Stimulated activated CD8-positive, alpha-beta memory T cell treated with anti-CD3 and anti-CD28 coated beads, Interleukin-4, amount 100 ng/mL, for 1 hour (primary cell): ENCODE measurements at places on chromosomes 5 and 9.

GRCh38 chr5:32004404-32004803, 169.7 kb downstream of the GOLPH3 start:
- no peak for DNase-seq

DNA sequence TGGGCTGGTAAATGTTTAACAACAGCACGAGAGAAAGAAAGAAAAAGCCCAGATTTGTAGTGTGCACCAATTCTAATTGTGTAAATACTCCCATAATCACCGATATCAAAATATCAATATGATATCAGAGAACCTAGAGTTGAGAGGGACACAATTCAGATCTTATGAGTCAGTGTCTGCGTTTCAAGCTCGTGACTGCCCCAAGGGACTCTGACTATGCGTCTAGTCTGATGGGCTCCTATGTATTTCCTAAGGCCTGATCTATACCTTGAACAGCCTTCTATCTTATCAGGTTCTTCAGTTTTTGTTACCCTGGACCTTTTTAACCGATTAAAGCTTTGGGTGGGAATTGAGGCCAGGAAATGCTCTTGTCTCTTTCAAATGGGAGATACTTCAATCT, 243.0 kb upstream of the SLC24A2 start:
- DNase-seq, result no peak

DNA sequence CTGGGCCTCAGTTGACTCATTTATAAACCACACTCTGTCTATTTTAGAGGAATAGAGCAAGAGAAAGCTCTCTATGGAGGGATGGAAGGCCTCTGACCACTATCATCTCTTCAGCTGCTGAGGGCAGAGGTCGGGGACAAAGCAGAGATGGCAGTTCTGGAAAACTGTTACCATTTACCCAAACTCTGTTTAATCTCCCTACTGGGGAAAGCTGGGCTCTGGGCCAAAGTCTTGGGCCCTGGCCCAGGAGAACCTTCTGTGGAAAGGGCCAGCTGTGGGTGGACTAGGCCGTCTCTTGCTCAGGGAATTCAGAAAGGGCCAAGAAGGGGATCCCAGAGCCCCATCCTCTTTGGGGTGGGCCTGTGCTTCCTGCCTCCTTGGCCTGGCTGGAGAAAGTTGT, 100.0 kb downstream of the PSD2 start:
- DNase-seq, result no peak

- DNase-seq, result no peak
Observed at GRCh38 chr5:9212605-9213004, 333.3 kb downstream of the SEMA5A start.

DNA sequence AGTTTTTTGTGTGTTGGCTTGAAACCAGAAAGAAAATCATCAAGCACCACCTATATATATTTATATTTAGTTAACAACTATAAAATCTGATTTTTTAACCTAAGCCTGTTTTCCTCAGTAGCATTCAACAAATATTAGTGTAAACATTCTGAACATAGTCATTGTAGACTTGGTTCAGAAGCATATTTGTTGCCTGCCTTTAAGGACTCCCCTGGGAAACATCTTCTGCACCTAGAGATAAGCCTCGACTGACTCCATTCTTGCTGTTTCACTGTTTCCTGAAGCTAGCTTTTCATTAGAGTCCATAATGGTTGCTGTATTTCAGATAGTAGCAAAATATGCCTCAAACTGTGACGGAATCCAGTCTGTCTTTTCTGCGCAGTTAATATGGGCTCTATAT, 123.5 kb downstream of the TRIO start:
- no peak for DNase-seq

DNA sequence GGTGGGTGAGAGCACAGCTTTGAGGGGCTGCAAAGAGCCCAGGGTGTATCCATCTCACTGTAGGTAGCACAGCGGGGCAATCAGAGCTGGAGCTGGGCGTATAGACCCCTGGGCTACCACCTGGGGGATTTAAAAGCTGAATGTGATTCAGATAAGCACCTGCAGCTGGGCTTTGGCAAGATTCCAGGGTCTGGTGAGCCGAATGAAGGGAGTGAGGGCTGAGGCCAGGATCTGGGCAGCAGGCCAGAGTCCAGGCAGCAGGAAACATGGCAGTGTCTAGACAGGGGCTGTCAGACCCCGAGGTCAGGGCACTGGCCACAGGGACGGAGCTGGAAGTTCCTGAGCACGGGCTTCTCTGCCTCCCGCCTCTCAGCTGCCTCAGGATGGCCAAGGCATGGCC, 8.7 kb downstream of the ASS1 start:
- no peak for DNase-seq

DNA sequence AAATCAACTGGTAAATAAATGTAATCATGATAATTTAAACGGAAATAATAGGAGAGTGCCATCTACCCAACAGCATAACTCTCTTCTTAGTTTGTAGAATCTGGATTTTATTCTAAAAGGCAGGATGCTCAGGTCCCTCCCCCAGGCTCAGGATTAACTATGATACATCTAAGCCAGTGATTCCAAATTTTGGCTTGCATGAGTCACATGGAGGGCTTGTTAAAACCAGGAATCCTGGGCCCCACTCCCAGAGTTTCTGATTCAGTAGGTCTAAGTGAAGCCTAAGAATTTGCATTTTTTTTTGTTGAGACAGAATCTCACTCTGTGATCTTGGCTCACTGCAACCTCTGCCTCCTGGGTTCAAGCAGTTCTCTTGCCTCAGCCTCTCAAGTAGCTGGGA, 62.3 kb upstream of the ZFR start:
- DNase-seq, result no peak

- DNase-seq, result no peak
Observed at GRCh38 chr5:108749128-108749861, 1.6 kb downstream of the FER start.

- no peak for DNase-seq
Observed at GRCh38 chr9:128724744-128725211, 851 bp upstream of the ZDHHC12 start.

GRCh38 chr9:6171667-6172066, 43.9 kb upstream of the IL33 start:
- no peak for DNase-seq
